Temporal lobe (tissue), 4 donors: ENCODE measurements at places on chromosomes 6 and 20. TPM values are rescaled to one million over a fixed set of nuclear protein-coding genes. Genes with fewer than 3 reads are reported as not detected.

GABRR1 gene
- total RNA-seq: not detected

MRPL18 gene
- 36.6 TPM for total RNA-seq

LZTS3 gene
- total RNA-seq: 15.0 TPM

TREM2 gene
- total RNA-seq: 3.0 TPM

TMEM74B gene
- total RNA-seq: 12.5 TPM

MUC22 gene
- total RNA-seq: not detected

TPX2 gene
- total RNA-seq: 6.6 TPM

TNNC2 gene
- 0.25 TPM for total RNA-seq

TRIM26 gene
- 14.3 TPM for total RNA-seq

CTCFL gene
- not detected for total RNA-seq

PRDM1 gene
- total RNA-seq: 1.7 TPM

NHLRC1 gene
- 1.2 TPM for total RNA-seq

PDE10A gene
- total RNA-seq: 54.6 TPM

HSPA1B gene
- 543 TPM for total RNA-seq

CALHM4 gene
- not detected for total RNA-seq

BMP5 gene
- total RNA-seq: 2.7 TPM

EFCAB8 gene
- not detected for total RNA-seq

HLA-DOB gene
- total RNA-seq: not detected

PRSS16 gene
- total RNA-seq: not detected

IBTK gene
- total RNA-seq: 60.5 TPM

HCK gene
- total RNA-seq: 2.5 TPM

DAAM2 gene
- 10.1 TPM for total RNA-seq

BTN1A1 gene
- not detected for total RNA-seq

MUC21 gene
- not detected for total RNA-seq

WFDC2 gene
- 3.7 TPM for total RNA-seq

COL20A1 gene
- 7.4 TPM for total RNA-seq
